ENCODE measurements at places on chromosomes 4 and X. TPM values are rescaled to one million over a fixed set of nuclear protein-coding genes. Genes with fewer than 3 reads are reported as not detected.
A peak's percentile ranks its signal among the peaks of the same experiment; 100 is the strongest.

- no peak overlapping the region for H3K27ac ChIP-seq
- H3K27me3 ChIP-seq = peaks cover 16% of the 10 kb centered on the region
- H3K4me3 ChIP-seq = no peak overlapping the region
- H3K36me3 ChIP-seq = no peaks in the 10 kb centered on the region
- DNase-seq = no peak
Measured at GRCh38 chr4:114386637-114387233, 211.9 kb upstream of the UGT8 start.

GRCh38 chr4:67746797-67747495 lies 7.2 kb downstream of the GNRHR start:
- no peak for DNase-seq
- peaks cover 5% of the 10 kb centered on the region for H3K4me1 ChIP-seq
- H3K27ac ChIP-seq = no peak overlapping the region
- peaks cover 2% of the 10 kb centered on the region for H3K36me3 ChIP-seq
- no peak overlapping the region for H3K4me3 ChIP-seq

- DNase-seq = no peak
- H3K4me1 ChIP-seq = no peaks in the 10 kb centered on the region
- H3K4me3 ChIP-seq = no peak overlapping the region
- H3K36me3 ChIP-seq = no peaks in the 10 kb centered on the region
- no peaks in the 10 kb centered on the region for H3K27me3 ChIP-seq
- H3K27ac ChIP-seq = no peak overlapping the region
Measured at GRCh38 chrX:24125028-24125612, 24.4 kb upstream of the ZFX start.

DNA sequence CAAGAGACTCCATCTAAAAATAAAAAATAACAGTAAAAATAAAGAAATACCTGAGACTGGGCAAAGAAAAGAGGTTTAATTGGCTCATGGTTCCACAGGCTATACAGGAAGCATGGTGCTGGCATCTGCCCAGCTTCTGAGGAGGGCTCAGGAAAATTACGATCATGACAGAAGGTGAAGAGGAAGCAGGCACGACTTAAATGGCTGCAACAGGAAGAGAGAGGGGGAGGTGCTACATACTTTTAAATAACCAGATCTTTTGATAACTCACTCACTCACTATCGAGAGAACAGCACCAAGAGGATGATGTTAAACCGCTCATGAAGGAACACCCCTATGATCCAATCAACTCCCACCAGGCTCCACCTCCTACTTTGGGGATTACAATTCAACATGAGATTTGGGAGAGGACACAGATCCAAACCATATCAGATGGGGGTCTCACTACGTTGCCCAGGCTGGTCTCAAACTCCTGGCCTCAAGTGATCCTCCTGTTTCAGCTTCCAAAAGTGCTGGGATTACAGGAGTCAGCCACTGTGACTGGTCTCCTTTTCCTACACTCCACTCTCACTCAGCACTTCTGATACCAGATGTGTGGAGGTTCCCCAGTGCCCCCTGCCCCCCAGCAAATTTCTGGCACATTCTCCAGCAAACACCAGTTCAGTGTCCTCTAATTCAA lies 11.9 kb upstream of the ZNF157 start:
- H3K4me1 ChIP-seq = peaks cover 22% of the 10 kb centered on the region
- peak overlapping the region; percentile 66 for H3K4me3 ChIP-seq
- H3K27me3 ChIP-seq = no peaks in the 10 kb centered on the region
- no peak for DNase-seq

DNA sequence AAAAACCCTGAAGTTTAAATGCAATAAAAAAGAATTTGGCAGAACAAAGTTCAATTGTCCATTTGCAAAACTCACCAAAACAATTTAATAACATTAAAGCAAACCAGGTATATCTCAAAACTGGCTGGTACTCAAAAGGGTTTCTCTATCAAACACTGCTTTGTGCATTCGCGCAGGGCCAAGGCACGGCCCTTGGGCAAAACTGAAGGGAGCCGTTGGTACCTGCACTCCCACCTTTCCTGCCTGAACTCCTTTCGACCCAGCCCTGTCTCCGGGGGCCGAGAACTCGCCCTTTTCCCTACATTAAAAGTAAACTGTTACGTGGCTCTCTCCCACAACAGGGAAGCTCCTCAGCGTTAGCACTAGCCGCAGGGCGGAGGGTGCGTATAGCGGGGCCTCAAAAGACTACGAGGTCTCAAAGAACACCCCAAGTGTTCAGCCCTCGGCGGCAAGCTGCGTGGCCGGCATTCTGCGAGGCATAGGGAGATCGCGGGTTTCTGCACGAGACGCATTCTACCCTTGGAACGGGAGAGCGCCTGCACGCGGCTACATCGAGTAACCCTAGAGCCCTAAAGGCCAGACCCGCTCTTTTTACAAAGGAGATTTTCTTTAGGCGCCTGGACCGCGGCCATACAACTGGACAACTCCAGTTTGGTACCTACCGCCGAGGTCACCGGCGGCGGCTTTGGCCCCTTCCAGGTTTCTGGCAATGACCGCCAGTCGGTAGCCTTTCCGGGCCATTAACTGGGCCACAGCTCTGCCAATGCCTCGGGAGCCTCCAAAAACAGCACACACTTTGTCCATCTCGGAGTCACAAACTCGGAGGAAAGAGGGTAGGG lies 550 bp downstream of the CBR4 start:
- H3K4me1 ChIP-seq = peaks cover 36% of the 10 kb centered on the region
- H3K27me3 ChIP-seq = no peaks in the 10 kb centered on the region
- H3K4me3 ChIP-seq = peak overlapping the region; percentile 92
- peak overlapping the region; percentile 93 for H3K27ac ChIP-seq
- peak; percentile 57 for DNase-seq

- H3K27ac ChIP-seq = peak overlapping the region; percentile 96
- peaks cover 26% of the 10 kb centered on the region for H3K36me3 ChIP-seq
- H3K27me3 ChIP-seq = no peaks in the 10 kb centered on the region
Measured at GRCh38 chrX:107119283-107119682, 661 bp upstream of the RBM41 start.

DNA sequence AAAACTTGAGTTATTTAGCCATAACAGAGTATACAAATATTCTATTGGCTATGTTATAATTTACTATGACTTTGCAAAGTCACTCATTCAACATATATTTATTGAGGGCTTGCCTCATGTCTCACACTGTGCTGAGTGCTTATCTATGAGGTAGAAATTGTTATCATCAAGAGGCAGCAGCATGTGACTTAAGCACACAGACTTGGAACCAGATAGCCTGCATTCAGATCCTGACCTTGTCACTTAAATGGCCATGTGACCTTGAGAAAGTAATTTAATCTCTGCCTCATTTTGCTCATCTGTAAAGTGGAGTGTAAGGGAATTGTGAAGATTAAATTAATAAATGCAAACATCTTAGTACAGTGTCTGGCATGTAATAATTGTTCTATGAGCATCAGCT lies 10.1 kb upstream of the EXOSC9 start:
- H3K4me3 ChIP-seq = no peak overlapping the region
- no peaks in the 10 kb centered on the region for H3K36me3 ChIP-seq
- peaks cover 28% of the 10 kb centered on the region for H3K27me3 ChIP-seq
- peaks cover 3% of the 10 kb centered on the region for H3K4me1 ChIP-seq
- no peak overlapping the region for H3K27ac ChIP-seq

GRCh38 chrX:5646818-5647217 lies 581.8 kb downstream of the NLGN4X start:
- H3K27me3 ChIP-seq = no peaks in the 10 kb centered on the region
- H3K4me1 ChIP-seq = peaks cover 35% of the 10 kb centered on the region
- DNase-seq = no peak
- no peaks in the 10 kb centered on the region for H3K36me3 ChIP-seq

DNA sequence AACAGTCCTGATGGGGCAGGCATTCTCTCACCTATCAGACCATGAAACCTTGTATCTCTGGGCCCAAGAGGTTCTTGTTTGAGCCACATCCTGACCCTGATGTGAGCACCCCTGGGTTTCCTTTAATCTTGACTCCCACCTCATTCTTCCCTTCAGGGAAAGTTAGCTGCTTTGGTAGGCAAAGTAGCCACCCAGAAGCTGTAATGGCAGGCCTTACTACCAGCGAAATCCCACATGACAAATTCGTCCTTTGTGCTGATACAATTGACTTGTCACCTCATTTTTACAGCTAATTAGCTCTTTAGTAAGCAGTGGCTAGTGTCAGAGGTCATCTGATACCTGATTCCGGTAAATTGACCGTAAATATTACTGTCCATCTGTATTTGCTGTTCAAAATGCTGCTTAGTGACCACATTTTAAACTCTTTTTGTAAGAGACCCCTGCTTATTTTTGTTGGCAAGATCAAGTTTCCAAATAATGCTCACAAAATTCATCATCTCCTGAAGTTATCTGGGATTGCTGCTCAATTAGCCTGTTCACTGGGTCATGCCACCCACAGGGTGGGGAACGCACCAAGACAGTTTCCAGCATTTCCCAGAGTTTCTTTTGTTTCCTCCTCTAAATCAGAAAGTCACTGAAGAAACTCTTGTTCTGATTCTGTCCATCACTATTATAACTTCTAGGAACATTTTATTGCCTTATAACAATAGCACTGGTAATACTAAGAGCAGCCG lies 329.7 kb downstream of the GPAT3 start:
- no peaks in the 10 kb centered on the region for H3K36me3 ChIP-seq
- no peaks in the 10 kb centered on the region for H3K27me3 ChIP-seq
- no peak overlapping the region for H3K27ac ChIP-seq
- H3K4me1 ChIP-seq = no peaks in the 10 kb centered on the region
- DNase-seq = no peak

DNA sequence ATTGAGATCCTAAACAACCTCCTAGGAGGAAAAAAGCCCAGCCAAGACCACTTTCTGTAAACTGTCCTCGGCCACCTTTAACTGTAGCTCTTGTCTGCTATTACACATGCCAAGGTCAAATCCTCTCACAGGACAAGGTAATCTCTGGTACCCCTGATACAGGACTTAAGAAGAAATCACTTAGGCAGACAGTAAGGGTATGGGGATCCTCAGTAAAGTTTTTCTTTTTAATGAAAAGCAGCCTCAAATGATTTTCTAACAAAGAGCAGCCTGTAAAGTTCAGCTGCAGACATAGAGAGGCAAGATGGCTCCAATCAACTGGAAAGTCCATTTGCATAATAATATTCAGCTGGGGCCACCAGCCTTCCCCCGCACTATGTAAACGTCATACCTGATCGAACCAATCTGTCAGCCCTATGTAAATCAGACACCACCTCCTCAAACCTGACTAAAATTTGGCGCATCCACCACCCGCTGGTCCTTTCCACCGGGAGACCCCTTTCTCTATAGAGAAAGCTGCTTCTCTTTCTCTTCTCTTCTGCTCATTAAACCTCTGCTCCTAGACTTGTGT lies 14.6 kb upstream of the MPP1 start:
- H3K27me3 ChIP-seq = no peaks in the 10 kb centered on the region
- no peak for DNase-seq
- peaks cover 18% of the 10 kb centered on the region for H3K4me1 ChIP-seq
- peak overlapping the region; percentile 84 for H3K27ac ChIP-seq
- no peaks in the 10 kb centered on the region for H3K36me3 ChIP-seq
- H3K4me3 ChIP-seq = peak overlapping the region; percentile 53

DNA sequence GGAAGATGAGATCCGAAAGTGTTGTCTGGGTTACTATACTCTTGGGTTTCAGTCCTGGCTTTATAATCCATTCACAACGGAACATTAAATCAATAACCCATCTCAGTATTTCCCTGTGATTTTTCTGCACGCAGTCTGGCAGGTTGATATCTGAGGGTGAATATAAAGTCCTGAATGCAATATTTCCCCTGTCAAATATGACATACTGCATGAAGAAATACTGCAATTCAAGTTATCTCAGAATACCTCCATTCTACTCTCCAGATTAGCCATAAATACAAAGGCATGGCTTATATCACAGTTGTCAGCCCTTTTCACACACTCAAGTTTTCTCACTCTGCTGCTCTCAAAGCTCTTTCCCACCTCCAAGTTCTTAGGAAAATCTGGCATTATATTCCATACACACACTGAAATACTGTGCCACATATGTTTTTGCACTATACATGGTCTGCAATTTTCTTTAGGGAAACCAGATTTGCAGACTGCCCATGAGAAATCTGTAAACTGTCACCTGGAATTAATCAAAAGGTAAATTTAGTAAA lies 64.7 kb downstream of the WDFY3 start:
- no peaks in the 10 kb centered on the region for H3K36me3 ChIP-seq
- no peak for DNase-seq
- H3K4me1 ChIP-seq = no peaks in the 10 kb centered on the region
- H3K27ac ChIP-seq = no peak overlapping the region
- no peak overlapping the region for H3K4me3 ChIP-seq

GRCh38 chr4:113445286-113445685 lies 316.3 kb downstream of the CAMK2D start:
- H3K36me3 ChIP-seq = no peaks in the 10 kb centered on the region
- peaks cover 5% of the 10 kb centered on the region for H3K4me1 ChIP-seq
- peaks cover 2% of the 10 kb centered on the region for H3K27me3 ChIP-seq
- H3K27ac ChIP-seq = no peak overlapping the region
- H3K4me3 ChIP-seq = no peak overlapping the region

DNA sequence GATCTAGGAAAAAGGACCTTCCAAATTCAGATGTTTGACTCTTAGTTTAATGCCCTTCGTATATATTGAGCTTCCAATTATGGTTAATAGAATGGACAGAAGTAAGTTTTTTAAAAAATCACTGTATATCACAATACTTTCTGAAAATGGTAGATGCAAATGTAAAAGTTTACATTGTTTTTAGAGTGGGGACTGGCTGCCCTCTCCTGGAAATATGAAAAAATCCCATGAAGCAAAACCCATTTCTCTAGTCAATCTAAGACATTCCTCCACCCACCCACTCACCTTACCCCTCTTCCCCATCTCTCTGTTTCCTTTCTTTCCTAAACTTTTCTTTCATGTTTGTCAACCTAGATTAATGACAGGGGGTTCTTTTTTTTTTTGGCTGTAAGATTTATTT lies 134.5 kb downstream of the ARHGAP6 start:
- no peaks in the 10 kb centered on the region for H3K36me3 ChIP-seq
- H3K27ac ChIP-seq = no peak overlapping the region
- DNase-seq = no peak
- H3K4me1 ChIP-seq = peaks cover 3% of the 10 kb centered on the region

DNA sequence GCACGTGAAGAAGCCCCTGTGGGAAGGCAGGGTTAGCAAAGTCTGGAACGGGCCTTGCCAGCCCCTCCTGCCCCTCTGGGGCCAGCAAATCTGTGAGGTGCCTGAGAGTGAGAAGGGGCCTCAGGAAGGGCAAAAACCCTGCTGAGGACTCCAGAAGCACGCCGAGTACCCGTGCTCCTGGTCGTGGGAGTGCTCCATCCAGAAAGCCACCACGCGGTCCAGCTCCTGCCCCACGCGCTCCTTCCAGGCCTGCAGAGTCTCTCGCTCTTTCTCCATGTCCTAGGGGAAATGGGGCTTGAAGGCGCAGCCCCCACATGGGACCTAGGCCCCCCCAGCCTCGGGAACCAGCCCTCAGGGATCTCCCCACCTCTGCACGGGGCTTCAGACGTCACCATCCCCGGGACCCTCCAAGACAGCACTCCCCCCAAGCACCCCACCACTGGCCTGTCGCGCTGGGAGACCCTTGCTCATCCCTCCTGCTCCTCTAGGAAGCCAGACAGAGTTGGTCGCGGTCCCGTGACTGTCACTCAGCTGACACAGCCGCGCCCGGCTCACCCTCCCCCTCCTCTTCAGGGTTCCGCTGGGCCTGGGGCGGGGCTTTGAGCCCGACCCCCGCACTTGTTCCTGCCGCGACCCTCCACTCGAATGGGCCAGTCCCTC lies at the start of gene RENBP:
Gene RENBP, minus strand, starts transcription at position 504 of the 660 bp plus-strand sequence. Its CDS starts 33 bp downstream, at position 471.
- peaks cover 11% of the 10 kb centered on the region for H3K36me3 ChIP-seq
- H3K27ac ChIP-seq = peak within 1 kb of the TSS; percentile 50
- peak within 1 kb of the TSS; percentile 83 for H3K4me3 ChIP-seq
- DNase-seq = no peak
- no peaks in the 10 kb centered on the region for H3K27me3 ChIP-seq
- peaks cover 21% of the 10 kb centered on the region for H3K4me1 ChIP-seq

The MAGEB17 gene
- not detected for total RNA-seq

The ADH6 gene
- not detected for total RNA-seq

The HTT gene
- 239 TPM for total RNA-seq

The MAGEE1 gene
- total RNA-seq = 3.3 TPM

The HMX1 gene
- total RNA-seq = not detected

The GDI1 gene
- total RNA-seq = 127 TPM

The MAGEA9B gene
- not detected for total RNA-seq

The ARSJ gene
- total RNA-seq = not detected

The HOPX gene
- total RNA-seq = 13.2 TPM

Measured in activated B cell treated with CpG ODN at 0.5 μM for 24 hours (primary cell).